ENCODE measurements at places on chromosomes 12 and 14.

DNA sequence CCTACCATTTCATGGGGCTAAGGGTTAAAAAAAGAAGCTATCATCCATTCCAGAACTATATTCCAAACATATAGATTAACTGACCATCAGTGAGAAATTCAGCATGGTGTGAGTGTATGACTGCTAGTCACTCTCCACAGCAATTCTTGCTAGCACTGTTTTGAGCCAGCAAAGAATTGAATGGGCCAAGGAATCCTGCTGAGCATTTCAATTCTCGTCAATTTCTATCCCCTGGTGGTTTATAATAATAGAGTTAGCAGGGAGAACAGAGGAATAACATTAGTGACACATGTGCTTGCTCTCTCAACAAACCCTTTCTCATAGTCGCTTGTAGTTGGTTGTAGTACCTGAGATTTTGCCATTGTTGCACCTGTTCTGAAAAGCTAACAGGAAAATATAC lies 7.2 kb downstream of the MBIP start:
- DNase-seq, result no peak

DNA sequence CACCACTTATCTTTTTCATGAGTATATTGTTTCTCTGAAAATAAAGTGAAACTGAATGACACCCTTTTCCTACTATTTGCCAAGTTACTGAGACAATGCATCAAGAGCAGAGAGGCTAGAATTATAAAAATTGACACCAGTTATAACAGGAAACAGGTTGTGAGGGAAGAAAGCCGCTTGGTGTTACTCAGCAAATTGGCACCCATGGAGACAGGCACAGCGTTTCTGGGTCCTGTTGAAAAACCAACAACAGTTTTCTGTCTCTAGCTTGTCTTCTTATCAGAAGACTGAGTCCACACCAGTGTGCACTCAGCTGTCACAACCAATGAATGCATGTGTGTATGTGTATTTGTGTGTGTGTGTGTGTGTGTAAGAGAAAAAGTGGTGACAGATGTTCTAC lies 267.7 kb downstream of the KCNH5 start:
- DNase-seq, result no peak

- no peak for DNase-seq
These were observed 22.7 kb upstream of the PRICKLE1 start for GRCh38 chr12:42612231-42612613.

GRCh38 chr14:76948213-76948947 lies 80.1 kb downstream of the IRF2BPL start:
- no peak for DNase-seq

GRCh38 chr12:71935594-71935993 lies 3.1 kb upstream of the TPH2 start:
- DNase-seq, result no peak

GRCh38 chr12:131464081-131464480 lies 246.8 kb upstream of the SFSWAP start:
- no peak for DNase-seq

DNA sequence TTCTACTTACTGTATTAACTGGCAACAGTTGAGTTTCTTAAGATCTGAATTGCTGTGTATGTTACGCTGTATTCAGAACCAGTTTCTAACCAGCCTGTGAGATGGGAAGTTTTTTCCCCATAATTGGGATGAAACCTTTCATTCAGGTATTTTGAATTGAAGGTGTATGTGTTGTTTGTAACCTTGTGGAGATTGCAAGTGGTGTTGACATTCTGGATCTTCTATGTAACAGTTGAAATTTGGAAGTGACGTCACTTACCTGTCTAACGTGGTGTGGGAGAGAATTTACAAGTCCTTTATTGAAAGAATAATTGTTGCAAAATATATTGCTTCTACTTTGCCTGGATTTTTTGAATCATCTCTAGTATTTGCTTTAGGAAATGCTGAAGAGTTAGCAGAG lies 5.5 kb downstream of the RAN start:
- no peak for DNase-seq

- no peak for DNase-seq
These were observed 95.0 kb downstream of the CRADD start for GRCh38 chr12:93772003-93772700.

DNA sequence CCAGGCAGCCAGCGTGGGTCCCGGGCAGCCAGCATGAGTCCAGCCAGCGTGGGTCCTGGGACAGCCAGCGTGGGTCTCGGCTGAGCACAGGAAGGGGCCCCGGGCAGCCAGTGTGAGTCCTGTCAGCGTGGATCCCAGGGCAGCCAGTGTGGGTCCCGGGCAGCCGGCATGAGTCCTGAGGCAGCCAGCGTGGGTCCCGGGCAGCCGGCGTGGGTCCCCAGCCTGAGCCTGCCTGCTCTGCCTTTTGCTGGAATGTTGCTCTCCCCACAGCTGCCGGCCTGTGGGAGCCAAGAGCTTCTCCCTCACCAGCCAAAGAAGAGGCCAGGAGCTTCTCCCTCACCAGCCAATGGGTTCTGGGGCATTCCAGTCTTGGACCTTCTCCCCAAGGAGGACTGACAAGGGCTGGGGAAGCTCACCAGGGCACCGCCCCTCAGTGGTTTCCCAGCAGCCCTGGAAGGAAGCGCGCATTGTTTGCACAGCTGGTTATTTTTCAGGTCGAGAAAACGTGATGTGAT lies 15.0 kb upstream of the RFLNA start:
- DNase-seq, result no peak

GRCh38 chr12:132409495-132410295 lies 80.3 kb upstream of the FBRSL1 start:
- DNase-seq, result no peak

DNA sequence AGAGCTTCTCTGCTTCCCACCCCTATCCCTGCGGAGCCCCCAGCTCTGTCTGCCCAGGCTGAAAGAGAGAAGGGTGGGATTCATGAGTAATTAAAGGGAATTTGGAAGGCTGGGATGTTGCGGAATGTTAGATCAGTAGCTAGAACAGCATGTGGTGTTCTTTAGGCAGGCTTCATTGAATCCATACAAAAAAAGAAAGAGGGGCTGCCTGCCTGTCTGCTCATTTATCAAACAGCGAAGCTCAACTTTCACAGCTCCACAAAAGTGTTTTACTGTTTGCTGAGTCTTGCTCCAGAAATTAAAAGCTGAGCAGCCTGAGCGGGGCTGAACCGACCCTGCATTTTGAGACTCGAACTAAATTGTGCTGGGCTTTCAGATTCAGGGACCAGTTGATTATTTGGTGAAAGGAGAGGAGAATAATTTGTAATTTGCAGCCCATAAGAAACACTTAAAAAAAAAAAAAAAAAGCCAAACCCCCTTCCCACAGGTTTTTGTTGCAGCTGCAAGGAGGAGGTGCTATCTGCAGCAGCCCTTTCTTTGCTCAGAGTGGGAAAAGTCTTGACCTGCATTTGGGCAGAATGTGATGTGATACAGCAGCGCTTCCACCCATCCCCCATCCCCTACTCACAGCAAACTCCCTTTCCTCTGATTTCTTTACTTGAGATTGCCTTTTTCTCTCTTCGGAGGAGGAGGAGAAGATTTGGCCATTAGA lies 89.7 kb downstream of the RFX4 start:
- no peak for DNase-seq

GRCh38 chr14:104852280-104852663 lies 12.8 kb upstream of the CEP170B start:
- DNase-seq, result no peak

DNA sequence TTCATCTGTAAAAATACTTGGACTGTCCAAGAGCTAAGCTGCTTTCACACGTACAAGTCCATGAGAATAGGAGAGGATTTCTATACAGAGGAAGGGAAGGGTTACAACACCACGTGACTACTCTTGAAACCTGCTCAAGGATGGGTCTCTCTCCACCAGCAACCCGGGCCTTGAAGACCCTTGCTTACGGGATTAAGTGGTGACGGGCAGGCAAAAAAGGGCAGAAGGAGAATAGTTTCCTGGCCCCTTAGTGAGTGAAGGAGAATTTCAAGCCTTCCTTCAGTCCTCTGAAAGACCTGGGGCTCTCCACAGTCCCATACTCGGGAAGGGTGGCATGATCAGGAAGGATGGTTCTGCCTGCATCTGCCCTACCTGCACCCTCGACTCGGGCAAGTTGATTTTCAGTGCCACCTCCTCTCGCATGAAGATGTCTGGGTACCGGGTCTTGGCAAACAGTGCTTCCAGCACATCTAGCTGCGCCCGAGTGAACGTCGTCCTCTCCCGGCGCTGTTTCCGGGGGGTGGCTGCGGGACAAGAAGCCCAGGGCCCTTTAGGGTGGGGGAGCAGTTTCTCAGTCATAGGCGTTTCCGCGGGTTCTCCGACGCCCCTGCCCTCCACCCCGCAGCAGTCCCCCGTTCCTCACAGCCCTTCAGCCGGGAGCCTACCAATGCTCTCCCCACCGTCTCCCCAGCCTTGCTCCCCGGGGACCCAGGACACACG lies 6.3 kb downstream of the OTX2 start:
- no peak for DNase-seq

DNA sequence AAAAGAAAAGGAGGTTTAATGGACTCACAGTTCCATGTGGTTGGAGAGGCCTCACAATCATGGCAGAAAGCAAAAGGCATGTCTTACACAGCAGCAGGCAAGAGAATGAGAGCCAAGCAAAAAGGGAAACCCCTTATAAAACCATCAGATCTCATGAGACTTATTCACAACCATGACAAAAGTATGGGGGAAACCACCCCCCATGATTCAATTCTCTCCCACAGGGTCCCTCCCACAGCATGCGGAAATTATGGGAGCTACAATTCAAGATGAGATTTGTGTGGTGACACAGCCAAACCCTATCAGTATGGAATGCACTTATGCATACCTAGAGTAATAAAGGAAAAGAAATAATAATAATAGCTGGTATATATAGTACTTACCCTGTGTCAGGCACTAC lies 4.5 kb upstream of the GLIPR1 start:
- no peak for DNase-seq

- DNase-seq, result no peak
These were observed 42.3 kb downstream of the CPM start for GRCh38 chr12:68890701-68891113.

DNA sequence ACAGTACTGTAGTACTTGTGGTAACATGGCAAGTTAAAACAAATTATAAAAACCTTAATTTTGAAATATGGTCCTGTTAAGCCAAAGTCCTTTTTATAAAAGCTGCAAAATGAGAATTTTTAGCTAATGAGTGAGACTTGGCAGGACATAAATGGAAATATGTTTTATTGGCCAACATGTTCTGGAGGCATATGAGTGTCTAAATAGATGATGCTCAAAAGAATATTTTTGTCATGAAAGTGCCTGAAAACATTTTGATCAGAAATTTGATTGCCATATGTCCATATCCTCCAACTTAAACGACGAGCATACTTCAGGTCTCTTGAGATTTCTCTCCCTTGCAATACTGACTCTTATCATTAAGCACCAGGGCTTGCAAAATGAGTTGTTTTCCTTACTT lies 972.6 kb downstream of the TMTC2 start:
- no peak for DNase-seq

GRCh38 chr12:41514907-41515306 lies 326.8 kb downstream of the PDZRN4 start:
- DNase-seq, result no peak

- DNase-seq, result no peak
These were observed 6.8 kb downstream of the TEDC1 start for GRCh38 chr14:105497671-105498429.

GRCh38 chr14:90842726-90843125 lies 26.5 kb upstream of the TTC7B start:
- no peak for DNase-seq

GRCh38 chr12:55937981-55938380 lies 7.0 kb downstream of the DGKA start:
- no peak for DNase-seq

GRCh38 chr12:28425526-28425925 lies 235.3 kb downstream of the CCDC91 start:
- DNase-seq, result no peak

DNA sequence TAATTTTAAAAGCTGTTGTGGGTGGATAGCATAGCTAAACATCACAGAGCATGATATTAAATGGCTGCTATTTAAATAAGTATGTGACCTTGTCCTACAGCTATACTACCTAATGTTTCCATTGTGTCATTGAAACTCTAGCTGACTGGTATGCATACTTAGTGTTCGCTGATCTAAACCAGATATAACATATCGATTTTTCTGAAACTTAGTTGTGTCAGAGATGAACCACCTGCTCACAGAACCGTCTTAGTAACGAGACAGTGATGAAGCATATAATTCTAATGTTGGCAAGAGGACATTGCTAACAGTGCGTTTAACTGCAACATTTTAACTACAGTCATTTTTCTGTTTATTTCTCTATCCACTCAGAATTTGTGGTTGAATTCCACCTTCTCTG lies 36.1 kb upstream of the NUAK1 start:
- DNase-seq, result no peak

GRCh38 chr12:89072294-89073026 lies 279.8 kb downstream of the DUSP6 start:
- DNase-seq, result no peak

GRCh38 chr12:14774906-14775635 lies 28.2 kb downstream of the WBP11 start:
- DNase-seq, result no peak

GRCh38 chr12:9707864-9708808 lies 24.8 kb downstream of the CLECL1 start:
- DNase-seq, result no peak

DNA sequence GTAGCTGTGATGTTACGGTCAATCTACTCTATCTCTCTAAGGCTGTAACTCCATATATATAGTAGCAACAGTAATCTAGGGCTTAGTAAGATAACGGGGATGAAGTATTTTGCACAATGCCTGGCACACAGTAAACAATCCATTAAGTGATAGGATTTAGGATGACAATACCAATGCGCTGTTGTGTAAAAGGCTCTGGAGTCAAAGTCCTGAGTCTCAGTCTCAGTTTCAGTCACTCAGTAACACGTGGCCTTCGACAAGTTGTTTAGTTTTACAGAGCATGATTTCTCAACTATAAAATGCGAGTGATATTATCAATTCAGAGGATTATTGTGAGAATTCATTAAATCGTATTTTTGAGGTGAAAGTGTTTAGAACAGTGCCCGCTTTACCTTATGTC lies 162.4 kb downstream of the GARIN6 start:
- no peak for DNase-seq

DNA sequence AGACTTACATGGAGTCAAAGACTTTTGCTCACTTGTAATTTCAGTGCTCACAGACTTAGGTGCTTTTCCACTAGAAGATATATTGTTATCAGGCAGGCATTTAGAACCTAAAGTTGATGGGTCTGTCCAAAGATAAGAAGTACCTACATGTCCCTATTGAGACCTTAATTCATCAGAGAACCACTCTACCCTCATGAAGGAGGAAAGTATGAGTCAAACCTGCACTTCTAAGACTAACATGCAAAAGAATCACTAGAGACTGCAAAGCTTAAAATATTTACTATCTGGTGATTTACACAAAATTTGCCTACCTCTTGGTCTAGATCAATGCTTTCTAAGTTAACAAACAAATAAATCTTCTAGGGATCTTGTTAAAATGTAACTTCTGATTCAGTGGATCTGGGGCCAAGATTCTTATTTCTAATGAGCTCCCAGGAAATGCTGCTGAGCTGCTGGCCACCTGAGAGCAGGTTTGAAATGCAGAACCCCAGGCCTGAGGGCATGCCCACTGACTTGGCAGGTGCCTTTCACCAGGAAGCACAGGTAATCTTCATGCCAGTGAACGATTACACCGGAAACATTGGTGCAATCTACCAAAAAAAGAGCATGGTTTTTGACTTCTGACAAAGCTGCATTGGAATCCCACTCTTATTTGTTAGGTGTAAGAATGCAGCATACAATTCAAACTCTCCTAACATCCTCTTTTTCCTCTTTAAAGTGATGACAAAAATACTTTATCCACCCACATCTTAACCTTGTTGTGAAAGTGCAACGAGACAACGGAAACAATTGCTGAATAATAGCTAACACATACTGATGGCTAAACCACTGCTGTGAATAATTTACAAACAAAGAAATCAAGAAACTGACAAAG lies 214.2 kb downstream of the ADAMTS20 start:
- DNase-seq, result no peak

All from stimulated activated CD4-positive, alpha-beta T cell treated with anti-CD3 and anti-CD28 coated beads, Interleukin-1b, Interleukin-23, amount 100 ng/mL, for 24 hours (primary cell).